Dermis microvascular lymphatic vessel endothelial cell (primary cell): ENCODE measurements at places on chromosomes 5 and 9.

- no peak for DNase-seq
Measured at GRCh38 chr9:112037281-112038016, 137.6 kb downstream of the SUSD1 start.

DNA sequence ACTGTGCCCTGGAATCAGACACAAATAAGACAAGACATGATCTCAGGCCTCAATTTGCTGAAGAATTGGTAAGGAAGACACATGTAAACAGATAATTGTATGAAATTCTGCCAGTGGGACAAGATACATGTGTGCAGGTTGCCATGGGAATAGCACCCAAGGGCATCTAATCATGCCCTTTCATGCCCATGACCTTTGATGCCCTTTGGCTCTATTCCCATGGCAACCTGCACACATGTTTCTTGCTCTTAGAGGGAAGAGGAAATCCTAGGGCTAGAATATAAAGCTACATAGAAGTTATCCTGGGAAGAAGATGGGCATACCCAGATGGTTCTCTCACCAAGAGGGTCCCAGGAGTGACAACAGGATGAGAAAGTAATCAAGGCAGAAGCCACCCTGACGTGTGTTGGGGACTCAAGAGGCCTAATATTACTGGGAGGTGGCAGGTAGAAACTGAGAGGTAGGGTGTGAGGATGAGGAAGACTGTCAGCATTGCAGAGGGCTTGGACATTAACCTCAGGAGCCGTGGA is 34.4 kb downstream of the P4HA2 start:
- DNase-seq = no peak

GRCh38 chr9:117290306-117290840 is 124.5 kb downstream of the ASTN2 start:
- no peak for DNase-seq

GRCh38 chr9:112074250-112075008 is 100.7 kb downstream of the SUSD1 start:
- DNase-seq = peak; percentile 68

- DNase-seq = no peak
Measured at GRCh38 chr5:129243039-129243438, 148.5 kb downstream of the ISOC1 start.
